ENCODE measurements at places on chromosomes 6 and 20. TPM values are rescaled to one million over a fixed set of nuclear protein-coding genes. Genes with fewer than 3 reads are reported as not detected.

DNA sequence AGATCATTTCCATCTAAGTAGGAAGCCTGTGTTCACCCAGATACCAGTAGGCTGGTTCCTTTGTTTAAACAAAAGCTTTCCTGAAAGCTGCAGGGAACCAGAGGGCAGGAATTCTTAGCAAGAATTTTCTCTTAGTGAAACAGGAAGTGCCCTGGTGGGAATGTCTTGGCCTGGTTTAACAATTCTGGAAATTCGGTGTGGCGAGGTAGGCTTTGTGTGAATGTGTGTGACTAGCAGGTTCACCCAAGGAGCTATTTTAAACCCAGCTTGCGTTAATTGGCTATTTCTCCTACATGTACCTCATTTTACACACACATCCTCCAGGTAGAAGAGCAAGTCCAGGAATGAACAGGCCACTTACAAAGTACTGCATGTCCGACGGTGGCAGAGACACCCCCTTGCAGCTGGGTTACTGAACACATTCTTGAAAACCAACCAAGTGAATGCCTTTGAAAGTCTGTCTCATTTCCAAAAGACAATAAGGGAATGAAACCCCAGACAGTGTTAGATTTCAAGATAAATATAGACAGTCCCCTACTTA is 64.6 kb downstream of the GFOD1 start:
- DNase-seq, result no peak

Gene SNAI1
- total RNA-seq, result 0.59 TPM

- DNase-seq, result no peak
Observed at GRCh38 chr6:6317386-6317785, 3.1 kb downstream of the F13A1 start.

DNA sequence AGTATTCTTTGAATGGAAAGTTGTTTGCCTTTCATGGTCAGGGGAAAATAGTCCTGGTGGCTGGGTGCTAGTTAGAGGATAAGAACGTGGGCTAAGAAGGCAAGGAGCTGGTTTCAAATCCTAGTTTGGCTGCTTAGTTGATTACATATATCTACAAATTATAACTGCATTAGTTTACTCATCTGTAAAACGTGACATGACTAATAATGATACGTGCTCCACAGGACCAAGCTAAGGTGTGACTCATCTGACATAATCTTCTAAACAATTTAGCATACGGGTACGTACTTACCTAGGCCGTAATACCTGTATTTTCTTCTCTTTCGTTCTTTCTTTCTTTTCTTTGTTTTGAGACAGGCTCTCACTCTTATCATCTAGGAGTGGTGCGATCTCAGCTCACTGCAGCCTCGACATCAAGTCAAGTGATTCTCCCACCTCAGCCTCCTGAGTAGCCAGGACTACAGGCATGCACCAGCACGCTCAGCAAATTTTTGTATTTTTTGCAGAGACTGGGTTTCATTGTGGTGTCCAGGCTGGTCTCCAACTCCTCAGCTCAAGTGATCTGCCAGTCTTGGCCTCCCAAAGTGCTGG is 1274.2 kb upstream of the GJE1 start:
- DNase-seq, result no peak

Gene RAET1G
- total RNA-seq, result 0.27 TPM

GRCh38 chr20:38450412-38450975 is 15.4 kb upstream of the SNHG17 start:
- no peak for DNase-seq

Gene MMS22L
- 21.4 TPM for total RNA-seq

DNA sequence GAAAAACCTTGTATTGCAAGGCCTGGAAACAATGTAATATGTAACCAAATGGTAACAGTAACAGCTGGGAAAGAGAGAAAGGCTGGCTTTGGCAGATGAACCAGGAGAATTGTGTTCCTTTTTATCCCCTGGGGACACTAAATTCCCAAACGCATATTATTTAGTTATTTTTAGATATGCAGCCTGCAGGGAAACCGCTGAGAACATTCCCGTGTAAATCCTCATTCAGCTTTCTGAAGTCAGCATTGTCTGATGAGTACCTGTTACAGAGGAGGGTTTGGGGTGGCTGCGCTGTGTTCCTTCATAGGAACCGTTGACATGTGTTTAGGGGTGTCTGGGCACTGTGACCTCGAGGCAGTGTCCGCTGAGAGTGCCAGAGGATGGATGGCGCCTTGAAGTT is 101.3 kb downstream of the SMOC2 start:
- no peak for DNase-seq

Gene ZKSCAN3
- total RNA-seq, result 6.1 TPM

Gene SRSF3
- total RNA-seq, result 372 TPM

DNA sequence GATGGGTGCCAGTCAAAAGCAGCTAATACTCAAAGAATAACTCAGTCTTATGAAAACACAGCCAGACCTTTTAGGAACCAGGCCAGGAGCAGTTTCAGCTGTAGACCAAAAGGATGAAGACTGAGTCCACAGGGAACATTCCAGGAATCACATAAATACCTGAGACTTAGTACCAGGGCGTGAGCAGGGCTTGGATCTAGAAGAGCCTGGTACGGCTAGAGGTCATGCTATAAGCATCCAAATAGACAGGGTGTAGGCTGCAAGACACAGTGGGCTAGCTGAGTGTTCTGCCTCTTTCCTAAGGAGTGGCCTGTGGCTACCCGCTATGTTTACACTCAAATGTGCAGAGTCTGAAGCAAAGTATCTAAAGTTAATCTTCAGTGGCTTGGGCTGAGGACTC is 29.5 kb upstream of the LRRC1 start:
- DNase-seq, result no peak

- peak; percentile 35 for DNase-seq
Observed at GRCh38 chr20:46349035-46349741, 40.9 kb upstream of the CDH22 start.

DNA sequence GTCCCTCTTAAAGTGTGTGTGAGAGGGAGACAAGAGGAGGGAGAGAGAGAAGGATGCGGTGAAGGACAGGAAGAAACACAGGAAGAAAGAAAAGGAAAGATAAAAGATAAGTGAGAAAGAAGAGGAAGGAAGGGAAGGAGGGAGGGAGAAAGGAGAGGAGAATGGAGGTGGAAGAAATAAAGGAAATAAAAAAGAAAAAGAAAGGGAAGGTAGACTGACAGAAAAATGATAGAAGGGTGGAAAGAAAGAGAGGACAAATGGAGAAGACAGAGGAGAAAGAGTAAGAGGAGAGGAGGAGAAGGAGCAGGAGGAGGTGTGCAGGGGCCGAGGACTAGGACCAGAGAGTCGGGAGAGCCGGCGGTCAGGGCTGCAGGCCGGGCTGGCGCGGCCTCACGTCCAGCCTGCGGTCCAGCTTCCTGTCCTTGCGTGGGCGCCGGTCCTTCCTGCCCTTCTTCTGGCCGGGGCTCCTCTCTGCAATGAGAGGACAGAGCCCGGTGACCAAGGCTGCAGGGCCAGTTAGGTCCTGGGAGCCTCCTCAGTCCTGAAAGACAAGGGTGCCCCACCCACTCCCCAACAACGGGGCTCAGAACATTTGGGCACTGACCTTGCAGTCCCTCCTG is 42.0 kb downstream of the RSPO4 start:
- no peak for DNase-seq

Gene DEFB124
- total RNA-seq, result not detected

Data from colonic mucosa (tissue), 4 donors.